ENCODE measurements at places on chromosomes 6 and 20.

- DNase-seq = no peak
Observed at GRCh38 chr20:7866285-7866684, 74.0 kb downstream of the HAO1 start.

DNA sequence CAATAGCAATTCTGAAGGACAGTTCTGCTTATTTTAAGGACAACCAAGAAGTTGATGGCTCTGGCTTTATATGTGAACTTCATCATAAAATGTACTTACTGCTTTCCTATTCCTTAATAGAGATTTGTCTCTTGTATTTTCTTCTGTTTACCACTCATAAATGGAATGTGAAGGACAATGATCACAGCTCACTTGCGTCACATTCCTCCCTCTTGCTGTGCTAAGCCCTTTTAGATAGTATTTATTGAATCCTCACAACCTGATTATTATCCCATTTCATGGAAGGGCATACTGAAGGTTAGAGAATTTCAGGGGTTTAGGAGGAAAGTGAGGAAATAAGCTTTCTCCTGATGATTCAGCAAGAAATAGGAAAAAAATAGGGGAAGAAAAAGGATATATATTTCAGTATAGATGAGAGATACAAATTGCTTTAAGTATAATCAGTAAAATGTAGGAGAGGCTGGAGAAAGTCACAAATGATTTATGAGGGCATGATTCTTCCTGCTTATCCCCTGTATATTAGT lies 132.9 kb downstream of the AIG1 start:
- no peak for DNase-seq

DNA sequence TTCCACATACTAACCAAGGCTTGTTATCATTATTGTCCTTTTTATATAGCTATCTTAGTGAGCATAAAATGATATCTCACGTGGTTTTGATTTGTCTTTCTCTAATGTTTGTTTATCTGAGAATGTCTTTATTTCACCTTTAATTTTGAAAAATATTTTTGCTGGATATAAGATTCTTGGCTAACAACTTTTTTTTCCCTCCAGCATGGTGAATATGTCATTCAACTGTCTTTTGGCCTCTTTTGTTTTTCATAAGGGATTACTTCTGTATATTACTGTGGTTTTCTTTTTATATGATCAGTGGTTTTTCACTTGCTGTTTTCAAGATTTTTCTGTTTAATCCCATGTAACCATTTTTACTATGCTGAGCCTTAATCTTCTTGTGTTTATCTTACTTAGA lies 141.0 kb downstream of the GRM1 start:
- DNase-seq = no peak

- no peak for DNase-seq
Observed at GRCh38 chr20:3330046-3330741, 77.3 kb downstream of the DNAAF9 start.

- DNase-seq = peak; percentile 53
Observed at GRCh38 chr20:4167261-4168021, 152.1 kb upstream of the RNF24 start.

DNA sequence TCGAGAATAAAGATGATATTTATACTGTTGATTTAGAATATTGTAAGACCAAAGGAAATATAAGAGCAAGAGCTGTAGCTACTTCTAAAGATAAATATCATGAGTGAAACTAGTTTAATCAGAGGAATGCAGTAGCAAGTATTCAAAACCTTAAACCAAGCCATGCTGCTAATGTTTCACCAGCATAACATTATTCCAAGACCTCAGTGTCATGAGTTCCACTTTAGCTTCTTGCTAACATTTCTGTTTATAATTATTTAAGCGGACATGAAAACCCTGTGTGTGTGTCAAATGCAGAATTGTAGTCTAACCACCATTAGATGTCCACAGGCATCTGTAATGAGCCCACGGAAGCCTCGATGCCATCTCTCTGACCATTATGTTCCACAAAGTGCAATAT lies 752.6 kb upstream of the MARCKS start:
- DNase-seq = no peak

DNA sequence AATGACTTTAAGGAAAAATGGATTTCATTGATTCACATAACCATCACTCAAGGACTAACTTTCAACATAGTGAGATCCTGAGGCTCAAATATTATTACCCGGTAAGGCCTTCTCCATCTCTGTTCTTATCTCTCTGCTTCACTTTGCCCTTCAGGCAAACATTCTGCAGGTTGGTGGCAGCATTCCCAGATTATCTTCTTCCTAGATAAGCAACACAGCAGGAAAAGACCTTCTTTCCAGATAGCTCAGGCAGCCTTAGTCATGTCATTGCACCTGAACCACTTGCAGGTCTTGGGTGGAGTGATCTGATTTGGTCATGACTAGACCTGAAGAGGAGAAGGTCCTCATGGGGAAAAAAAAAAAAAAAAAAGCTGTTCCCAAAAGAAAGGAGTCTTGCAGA lies 5.3 kb upstream of the HIVEP2 start:
- no peak for DNase-seq

GRCh38 chr6:69847492-69847788 lies 18.9 kb upstream of the COL19A1 start:
- no peak for DNase-seq

GRCh38 chr6:21257125-21257524 lies 336.4 kb upstream of the SOX4 start:
- DNase-seq = no peak

DNA sequence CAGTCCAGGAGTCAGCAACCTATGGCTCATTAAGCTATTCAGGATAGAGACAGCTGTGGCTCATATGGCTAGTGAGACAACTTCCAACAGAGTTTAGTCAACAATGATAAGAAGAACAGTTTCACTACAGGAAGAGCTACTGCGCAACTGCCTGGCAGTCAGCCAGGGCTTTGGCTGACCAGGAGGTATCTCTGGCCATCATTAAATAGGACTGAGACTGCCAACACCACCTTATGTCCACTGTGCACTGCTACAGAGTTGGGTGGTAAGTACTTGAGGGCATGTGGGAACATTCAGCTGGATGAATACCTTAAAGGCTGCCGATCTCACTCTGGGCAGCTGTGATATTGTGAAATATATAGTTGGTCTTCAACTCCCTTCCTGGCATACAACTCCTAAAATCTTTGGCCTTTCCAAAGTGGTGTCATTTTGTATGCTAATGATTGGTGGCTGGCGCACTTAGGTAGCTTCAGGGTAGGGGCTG lies 52.2 kb upstream of the FAM83C start:
- DNase-seq = no peak

DNA sequence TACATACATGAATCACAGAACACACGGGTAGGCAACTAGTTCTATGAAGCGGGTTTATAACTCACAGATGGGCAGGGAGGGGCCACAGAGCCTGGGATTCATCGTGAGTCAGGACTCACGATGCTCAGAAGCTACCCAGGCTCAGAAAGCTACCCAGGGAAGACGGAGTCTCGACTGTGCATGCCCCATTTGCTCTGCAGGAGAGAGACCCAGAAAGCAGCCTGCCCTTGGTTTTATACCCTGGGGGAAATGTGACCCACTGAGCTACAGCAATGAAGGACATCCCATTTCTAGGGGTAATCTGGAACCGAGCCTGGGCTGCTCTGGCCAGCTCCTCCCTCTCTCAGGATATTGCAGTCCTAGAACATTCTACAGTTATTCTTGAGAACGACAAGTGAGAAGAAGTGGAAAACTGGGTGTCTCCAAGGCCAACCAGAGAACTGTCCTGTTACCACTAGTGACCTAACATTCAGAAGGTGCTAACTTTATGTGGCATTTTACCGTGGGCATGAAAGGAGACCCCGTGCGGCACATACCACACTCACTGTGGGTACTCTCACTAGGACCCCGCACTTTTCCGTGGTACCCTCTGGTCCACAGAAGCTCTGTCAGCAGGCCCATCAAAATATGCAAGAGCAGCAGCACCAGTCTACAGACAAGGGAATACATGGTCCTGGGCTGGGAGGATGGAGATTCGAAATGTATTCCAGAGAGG lies 201.9 kb upstream of the PMEPA1 start:
- DNase-seq = no peak

DNA sequence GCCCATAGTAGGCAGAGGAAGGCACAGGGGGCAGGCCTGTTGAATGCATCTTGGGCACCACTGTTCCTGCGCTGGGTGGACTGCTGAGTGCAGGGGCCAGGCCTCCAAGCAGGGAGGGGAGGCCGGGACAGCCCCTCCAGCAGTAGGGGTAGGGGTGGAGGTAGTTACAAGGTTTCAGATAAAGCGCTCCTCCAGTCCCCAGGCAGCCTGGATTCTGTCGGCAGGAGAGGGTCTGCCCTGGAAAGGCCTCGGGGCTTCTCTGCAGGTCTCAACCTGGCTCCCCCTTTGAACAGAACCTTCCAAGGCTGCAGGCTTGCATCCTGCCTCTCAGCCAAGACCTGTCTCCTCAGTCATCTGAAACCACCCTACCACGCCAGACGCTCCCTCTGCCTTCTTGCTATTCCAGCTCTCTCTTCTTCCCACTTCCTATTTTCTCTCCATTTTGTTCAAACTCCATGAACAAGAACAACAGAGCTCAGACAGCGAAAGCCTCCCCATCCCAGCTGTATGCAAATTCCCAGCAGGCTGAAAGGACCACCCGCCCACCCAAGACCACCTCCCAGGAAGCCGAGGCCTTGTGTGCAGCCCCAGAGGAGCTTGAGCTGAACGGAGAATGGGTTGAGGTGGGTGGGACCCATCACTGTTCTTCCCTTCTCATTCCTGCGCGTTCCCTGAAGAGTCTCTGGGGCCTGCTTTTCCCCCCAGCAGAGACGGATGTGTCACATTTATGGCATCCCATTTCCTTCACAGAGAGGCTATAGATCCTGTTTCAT lies 1.4 kb downstream of the MLN start:
- no peak for DNase-seq

GRCh38 chr6:15524861-15525401 lies 137.9 kb downstream of the DTNBP1 start:
- no peak for DNase-seq

GRCh38 chr6:45991189-45991588 lies 24.5 kb downstream of the CLIC5 start:
- no peak for DNase-seq

- DNase-seq = no peak
Observed at GRCh38 chr6:12084681-12085080, 72.6 kb downstream of the HIVEP1 start.

DNA sequence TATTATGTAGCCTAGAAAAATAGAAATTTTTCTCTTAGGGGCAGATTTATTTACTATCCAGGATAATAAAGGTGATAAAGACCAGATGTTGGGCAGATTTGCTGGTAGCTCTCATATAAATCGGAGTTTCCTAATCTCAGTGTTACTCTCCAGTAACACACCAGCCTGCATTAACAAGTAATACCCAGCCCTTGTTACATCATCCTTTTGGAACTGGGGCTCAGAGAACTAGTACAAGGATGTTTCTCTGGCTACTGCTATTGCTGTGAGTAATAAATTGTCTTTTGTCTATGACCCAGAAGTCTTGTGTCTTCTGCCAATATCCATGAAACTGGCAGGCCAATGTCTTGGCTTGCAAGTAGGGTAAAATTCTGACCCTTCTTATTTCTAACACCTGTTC lies 16.8 kb downstream of the TPD52L1 start:
- DNase-seq = no peak

GRCh38 chr6:149078211-149078782 lies 239.2 kb upstream of the TAB2 start:
- no peak for DNase-seq

DNA sequence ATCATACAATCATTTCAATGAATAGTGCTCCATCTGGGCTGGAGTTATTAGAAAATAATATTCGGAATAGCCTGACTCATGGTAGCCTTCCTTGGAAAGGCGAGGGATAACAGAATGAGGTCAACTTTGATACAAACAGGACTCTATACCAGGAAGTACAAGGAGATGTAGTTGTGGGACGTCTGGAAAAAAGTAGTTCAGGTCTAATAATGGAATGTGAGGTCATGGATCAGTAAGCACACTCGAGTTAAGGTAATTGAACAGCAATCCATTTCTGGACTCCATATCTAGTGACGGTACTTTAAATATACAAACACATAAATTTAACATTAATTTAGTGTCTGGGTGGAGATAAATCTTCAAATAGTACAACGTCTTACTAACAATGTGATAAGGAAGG lies 1204.0 kb upstream of the ADGRB3 start:
- DNase-seq = no peak

DNA sequence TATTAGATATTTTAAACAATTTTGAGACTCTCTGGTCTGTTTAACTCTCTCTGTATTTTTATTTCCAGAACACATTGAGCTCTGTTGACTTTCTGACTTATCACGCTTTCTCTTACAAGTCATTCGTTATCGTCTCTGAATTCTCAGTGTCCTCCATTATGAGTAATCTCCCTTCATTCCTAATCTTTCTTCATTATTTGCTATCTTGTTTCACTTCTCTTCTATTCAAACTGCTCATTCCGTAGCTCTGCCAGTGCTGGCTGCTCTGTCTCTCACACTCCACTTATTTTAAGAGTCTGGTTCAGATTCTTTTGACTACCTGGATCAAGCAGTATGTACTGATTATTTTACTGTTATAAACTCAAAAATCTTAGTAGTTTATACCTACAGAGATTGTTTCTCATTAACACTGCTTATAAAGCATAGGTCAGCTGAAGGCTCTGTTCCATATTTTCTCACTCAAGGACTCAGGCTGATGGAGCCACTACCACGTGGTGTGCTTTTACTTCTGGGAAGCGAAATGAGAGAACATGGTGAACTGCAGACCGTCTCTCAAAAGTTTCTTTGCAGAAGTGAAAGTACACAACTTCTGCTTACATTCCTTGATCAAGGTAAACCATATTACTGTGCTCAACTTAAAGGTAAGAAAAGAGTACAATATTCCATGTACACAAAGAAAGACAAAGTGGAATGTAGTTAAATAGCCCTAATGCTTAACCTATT lies 485.2 kb downstream of the GRIK2 start:
- DNase-seq = no peak

GRCh38 chr6:51013376-51013775 lies 194.7 kb downstream of the TFAP2B start:
- DNase-seq = no peak

- DNase-seq = no peak
Observed at GRCh38 chr20:20148779-20149178, 96.4 kb downstream of the CFAP61 start.

- DNase-seq = no peak
Observed at GRCh38 chr6:127812985-127813698, 87.7 kb downstream of the THEMIS start.

DNA sequence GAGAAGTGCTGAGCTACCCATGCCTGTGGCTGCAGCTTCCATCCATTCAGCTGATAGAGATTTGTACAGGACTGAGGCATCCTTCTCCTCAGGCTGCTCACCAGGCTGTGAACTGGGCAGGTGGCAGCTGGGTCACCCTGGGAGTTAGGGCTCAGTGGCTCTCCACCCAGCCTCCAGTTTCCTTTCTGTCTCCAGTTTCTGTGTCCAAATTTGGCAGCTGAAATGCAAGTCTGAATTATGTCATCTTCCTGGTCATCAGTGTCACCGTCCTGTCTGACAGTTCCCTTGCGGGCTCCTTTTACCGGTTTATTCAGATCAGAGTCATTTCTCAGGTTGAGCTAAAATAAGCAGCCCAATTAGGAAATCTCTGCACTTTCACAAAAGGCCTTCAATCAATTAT lies 93.3 kb downstream of the EDN1 start:
- DNase-seq = no peak

- DNase-seq = no peak
Observed at GRCh38 chr6:158290040-158290439, 22.2 kb upstream of the TULP4 start.

- no peak for DNase-seq
Observed at GRCh38 chr6:4914420-4915159, 89.2 kb downstream of the RPP40 start.
